Small intestine (tissue), 16 donors: ENCODE measurements at places on chromosomes 3 and 15. TPM values are rescaled to one million over a fixed set of nuclear protein-coding genes. Genes with fewer than 3 reads are reported as not detected.

DNA sequence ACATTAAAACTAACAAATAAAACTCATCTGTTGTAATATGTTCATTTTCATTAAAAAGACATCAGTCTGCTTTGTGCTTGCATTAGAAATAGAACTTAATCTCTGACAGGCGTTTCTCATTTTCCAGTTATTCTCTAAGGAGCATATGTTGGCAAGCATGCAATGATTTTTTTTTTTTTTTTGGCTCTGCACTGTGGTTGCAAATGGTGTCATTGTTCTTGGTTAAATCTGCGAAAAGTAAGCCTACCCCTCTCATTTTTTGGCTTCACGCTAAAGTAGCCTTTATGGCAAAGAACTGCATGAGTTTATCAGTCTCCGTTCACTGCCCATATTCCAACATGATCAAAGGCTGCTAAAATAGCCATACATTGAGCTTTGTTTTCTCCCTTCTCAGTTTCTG lies 403.2 kb downstream of the MECOM start:
- peaks cover 6% of the 10 kb centered on the region for H3K4me1 ChIP-seq
- no peak overlapping the region for H3K4me3 ChIP-seq
- H3K36me3 ChIP-seq = no peaks in the 10 kb centered on the region
- DNase-seq = no peak
- H3K27ac ChIP-seq = no peak overlapping the region

TM6SF1 gene
- polyA plus RNA-seq = 4.7 TPM

GRCh38 chr3:24492971-24493551 lies 1.6 kb downstream of the THRB start:
- peak; percentile 15 for DNase-seq
- H3K4me1 ChIP-seq = peaks cover 3% of the 10 kb centered on the region
- peak overlapping the region; percentile 83 for H3K4me3 ChIP-seq
- H3K27me3 ChIP-seq = no peaks in the 10 kb centered on the region

GOLGA6D gene
- polyA plus RNA-seq = not detected

DNA sequence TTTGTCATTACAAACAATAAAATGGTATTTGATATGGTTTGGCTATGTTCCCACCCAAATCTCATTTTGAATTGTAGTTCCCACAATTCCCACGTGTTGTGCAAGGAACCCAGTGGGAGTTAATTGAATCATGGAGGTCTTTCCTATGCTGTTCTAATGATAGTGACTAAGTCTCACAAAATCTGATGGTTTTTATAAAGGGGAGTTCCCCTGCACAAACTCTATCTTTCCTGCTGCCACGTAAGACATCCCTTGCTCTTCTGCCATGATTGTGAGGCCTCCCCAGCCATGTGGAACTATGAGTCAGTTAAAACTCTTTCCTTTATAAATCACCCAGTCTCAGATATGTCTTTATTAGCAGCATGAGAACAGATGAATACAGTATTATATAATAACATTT lies 15.4 kb upstream of the AADAC start:
- no peaks in the 10 kb centered on the region for H3K36me3 ChIP-seq
- no peak overlapping the region for H3K4me3 ChIP-seq
- no peak overlapping the region for H3K27ac ChIP-seq
- no peaks in the 10 kb centered on the region for H3K4me1 ChIP-seq

DNA sequence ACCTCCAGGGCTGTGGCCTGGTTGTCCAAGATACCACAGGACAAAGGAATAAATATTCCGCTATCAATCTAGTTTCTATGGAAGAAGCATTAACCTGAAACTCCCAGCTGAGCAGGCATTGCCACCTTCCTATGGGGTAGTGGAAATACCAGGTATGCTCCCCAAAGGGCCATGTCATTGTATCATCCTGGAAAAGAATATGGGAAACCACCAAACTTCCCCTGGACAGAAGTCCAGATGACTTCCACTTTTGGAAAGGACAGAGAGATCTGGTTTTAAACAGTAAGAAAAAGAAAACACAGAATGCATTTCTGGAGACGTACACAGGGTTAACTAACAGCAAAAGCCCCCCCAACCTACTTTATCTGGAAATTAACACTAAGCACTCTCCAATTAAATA lies 100.2 kb downstream of the RFTN1 start:
- peaks cover 6% of the 10 kb centered on the region for H3K4me1 ChIP-seq
- H3K36me3 ChIP-seq = no peaks in the 10 kb centered on the region
- no peaks in the 10 kb centered on the region for H3K27me3 ChIP-seq
- DNase-seq = no peak

DNA sequence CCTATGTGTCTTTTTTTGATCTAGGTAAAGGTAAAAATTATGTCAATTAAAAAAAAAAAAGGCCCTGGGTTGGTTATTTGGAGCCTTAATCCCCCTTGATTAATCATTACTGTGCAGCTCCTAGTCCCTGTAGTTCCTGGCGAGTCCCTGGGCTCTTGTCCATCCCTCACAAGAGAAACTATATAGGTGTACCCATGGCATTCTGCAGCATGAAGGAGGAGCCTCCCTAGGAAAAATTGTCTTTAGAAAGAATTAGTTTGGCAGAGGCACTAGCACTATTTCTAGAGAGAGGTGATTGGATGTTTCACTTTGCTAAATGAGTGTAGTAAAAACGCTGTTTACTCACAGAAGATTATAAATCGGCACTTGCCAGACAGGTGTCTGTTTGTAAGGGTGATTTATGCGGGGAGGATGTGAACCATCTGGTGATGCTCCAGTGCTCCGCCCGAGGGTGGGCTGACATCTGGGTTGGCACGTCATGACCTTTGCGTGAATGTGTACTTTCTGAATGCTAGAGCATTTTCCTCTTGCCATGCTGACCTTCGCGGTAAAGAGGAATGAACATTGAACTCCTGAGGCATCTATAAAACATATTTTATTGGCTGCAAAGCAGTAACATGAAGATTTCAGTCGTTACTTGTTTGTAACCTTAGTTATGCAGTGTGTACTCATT lies 12.6 kb downstream of the PLCL2 start:
- H3K27me3 ChIP-seq = no peaks in the 10 kb centered on the region
- peaks cover 21% of the 10 kb centered on the region for H3K4me1 ChIP-seq
- DNase-seq = peak; percentile 67
- peak overlapping the region; percentile 36 for H3K4me3 ChIP-seq
- no peaks in the 10 kb centered on the region for H3K36me3 ChIP-seq

DNA sequence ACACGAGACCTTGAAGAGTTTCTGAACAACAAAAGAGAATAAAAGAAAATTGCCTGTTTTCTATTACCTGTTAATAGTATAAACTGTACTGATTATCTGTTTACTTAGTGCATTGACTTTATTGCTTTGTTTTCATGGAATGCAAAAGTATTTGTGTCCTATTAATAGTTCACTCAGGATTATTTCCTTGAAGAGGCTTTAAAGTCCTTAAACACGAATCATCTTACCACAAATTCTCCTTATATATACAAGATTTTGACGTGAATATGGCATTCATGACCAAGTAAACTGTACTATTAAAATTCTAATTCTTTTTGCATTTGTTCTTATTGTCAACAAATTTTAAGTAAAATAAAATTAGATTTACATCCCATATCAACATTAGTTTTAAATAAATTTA lies 513.0 kb downstream of the NTRK3 start:
- H3K4me3 ChIP-seq = no peak overlapping the region
- no peaks in the 10 kb centered on the region for H3K36me3 ChIP-seq
- no peak overlapping the region for H3K27ac ChIP-seq

- H3K36me3 ChIP-seq = no peaks in the 10 kb centered on the region
- no peaks in the 10 kb centered on the region for H3K27me3 ChIP-seq
- peaks cover 10% of the 10 kb centered on the region for H3K4me1 ChIP-seq
- peak overlapping the region; percentile 90 for H3K27ac ChIP-seq
- peak; percentile 85 for DNase-seq
These were observed 601 bp downstream of the ACTL6A start for GRCh38 chr3:179563271-179563783.

SCG3 gene
- polyA plus RNA-seq = not detected

CASR gene
- polyA plus RNA-seq = not detected

DNA sequence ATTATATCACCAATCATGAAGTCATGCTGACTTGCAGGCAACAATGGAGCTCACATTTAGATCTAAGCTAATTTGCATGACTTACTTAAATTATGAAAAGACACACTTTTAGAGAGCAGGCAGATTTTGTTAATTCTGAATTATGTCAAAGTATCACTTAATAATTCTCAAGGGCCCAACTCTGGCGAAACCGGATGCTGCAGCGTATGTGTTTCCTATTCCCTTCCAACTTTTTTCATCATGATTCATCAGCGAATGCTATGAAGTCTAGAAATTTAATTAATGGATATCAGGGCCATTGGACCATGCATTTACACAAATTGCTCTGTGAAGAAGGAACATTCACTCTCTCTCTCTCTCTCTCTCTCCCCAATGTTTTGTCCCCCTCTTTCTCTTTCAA lies 63.5 kb upstream of the GOLGA8A start:
- H3K4me1 ChIP-seq = no peaks in the 10 kb centered on the region
- H3K27me3 ChIP-seq = no peaks in the 10 kb centered on the region
- H3K27ac ChIP-seq = no peak overlapping the region

DNA sequence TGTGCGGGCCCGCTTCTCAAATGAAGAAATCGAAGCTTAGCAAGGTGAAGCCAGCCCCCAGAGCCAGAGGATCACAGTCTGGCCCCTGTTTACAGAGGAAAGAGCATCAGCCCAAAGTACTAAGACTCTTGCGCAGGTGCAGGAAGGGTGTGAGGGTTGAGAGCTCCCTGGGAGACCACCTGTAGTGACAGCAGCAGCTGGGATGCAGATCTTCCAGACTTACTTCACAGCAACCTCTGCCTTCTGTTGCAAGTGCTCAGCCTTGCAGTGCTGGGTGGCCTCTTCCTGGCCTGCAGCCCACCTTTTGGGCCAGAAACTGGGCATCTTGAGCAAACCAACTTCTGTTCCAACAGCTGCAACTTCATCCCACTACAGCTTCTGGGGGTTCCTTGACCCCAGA lies 19.7 kb downstream of the SPATA12 start:
- DNase-seq = no peak
- H3K27ac ChIP-seq = no peak overlapping the region
- no peak overlapping the region for H3K4me3 ChIP-seq
- H3K4me1 ChIP-seq = peaks cover 2% of the 10 kb centered on the region
- peaks cover 35% of the 10 kb centered on the region for H3K27me3 ChIP-seq

DNA sequence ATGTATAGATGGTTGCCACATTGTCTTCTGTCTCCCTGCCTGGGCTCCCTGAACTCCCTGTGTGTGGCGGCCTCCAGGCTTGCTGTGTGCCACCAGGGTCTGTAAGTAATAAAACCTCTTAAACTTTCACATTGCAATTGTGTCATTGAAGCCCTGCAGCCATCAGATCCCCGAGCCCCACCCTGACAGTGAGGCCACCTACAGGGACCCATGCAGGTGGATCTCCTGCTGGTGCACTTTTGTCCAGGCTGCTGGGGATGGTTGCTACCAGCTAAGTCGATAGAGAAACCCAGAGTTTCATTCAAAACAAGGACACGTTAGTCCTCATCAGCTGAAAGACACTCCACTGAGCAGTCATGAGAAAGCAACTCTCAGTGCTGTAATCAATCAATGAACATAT lies 133.6 kb upstream of the PRICKLE2 start:
- H3K4me3 ChIP-seq = no peak overlapping the region
- H3K27ac ChIP-seq = no peak overlapping the region
- peaks cover 2% of the 10 kb centered on the region for H3K4me1 ChIP-seq

GRCh38 chr15:35496585-35496984 lies 49.4 kb downstream of the DPH6 start:
- H3K36me3 ChIP-seq = no peaks in the 10 kb centered on the region
- H3K27me3 ChIP-seq = no peaks in the 10 kb centered on the region
- no peak overlapping the region for H3K27ac ChIP-seq
- no peak overlapping the region for H3K4me3 ChIP-seq
- peaks cover 2% of the 10 kb centered on the region for H3K4me1 ChIP-seq

GRCh38 chr15:75776065-75776423 lies 63.4 kb upstream of the CSPG4 start:
- no peak overlapping the region for H3K27ac ChIP-seq
- no peaks in the 10 kb centered on the region for H3K4me1 ChIP-seq
- no peak overlapping the region for H3K4me3 ChIP-seq
- H3K27me3 ChIP-seq = no peaks in the 10 kb centered on the region

DNA sequence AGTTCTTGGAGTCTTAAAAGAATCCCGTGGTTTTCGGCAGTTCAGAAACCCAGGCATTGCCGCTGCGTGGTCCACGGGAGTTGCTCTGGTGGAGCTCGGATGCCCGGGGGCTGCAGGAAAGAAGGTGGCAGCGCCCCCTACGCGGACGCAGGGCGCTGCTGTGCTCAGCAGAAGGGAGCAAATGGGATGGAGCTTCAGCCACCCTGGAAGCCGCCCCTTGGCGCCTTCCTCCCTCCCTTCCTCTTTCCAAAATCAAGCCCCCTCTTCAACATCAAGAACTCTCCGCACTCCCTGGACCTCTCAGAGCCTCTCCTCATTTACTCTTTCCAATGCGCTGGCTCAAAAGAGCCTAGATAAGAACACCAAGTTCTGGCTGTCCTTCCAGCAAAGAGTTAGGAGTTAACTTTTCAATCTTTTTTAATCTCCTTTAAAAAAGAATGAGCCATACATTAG lies 880 bp upstream of the CHRNA7 start:
- peaks cover 7% of the 10 kb centered on the region for H3K27me3 ChIP-seq
- H3K27ac ChIP-seq = peak overlapping the region; percentile 47
- H3K4me3 ChIP-seq = peak overlapping the region; percentile 76
- peak; percentile 66 for DNase-seq
- peaks cover 4% of the 10 kb centered on the region for H3K4me1 ChIP-seq

BOC gene
- polyA plus RNA-seq = 0.22 TPM

LRRC2 gene
- polyA plus RNA-seq = not detected

DNA sequence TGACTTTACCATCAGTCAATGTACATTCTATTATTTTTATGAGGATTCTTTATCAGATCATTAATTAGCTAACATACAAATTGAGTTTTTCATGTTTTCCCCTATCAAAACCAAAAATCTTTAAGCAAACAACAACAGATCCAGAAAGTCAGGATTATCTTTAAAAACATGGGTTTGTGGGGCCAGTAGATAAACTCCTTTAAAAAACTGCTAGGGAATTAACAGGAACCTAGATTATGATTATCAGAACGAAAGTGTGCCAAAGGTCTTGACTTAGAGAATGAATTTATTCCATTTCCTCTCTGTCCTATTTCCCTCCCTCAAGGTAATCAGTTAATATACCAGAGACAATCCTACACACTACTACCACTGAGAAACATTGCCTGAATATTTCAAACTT lies 13.2 kb upstream of the CCDC13 start:
- DNase-seq = peak; percentile 45
- no peak overlapping the region for H3K4me3 ChIP-seq
- H3K27me3 ChIP-seq = no peaks in the 10 kb centered on the region
- peaks cover 2% of the 10 kb centered on the region for H3K36me3 ChIP-seq

- H3K4me3 ChIP-seq = no peak overlapping the region
- H3K27me3 ChIP-seq = no peaks in the 10 kb centered on the region
- DNase-seq = no peak
- H3K27ac ChIP-seq = no peak overlapping the region
- H3K36me3 ChIP-seq = no peaks in the 10 kb centered on the region
These were observed 8.5 kb downstream of the CGNL1 start for GRCh38 chr15:57384816-57385215.

- H3K27me3 ChIP-seq = no peaks in the 10 kb centered on the region
- no peaks in the 10 kb centered on the region for H3K36me3 ChIP-seq
- DNase-seq = no peak
- no peak overlapping the region for H3K27ac ChIP-seq
- no peaks in the 10 kb centered on the region for H3K4me1 ChIP-seq
- H3K4me3 ChIP-seq = no peak overlapping the region
These were observed 230.0 kb upstream of the LYSMD4 start for GRCh38 chr15:99963096-99963825.

CDCP1 gene
- polyA plus RNA-seq = 8.5 TPM
